GM18507 (cell line): ENCODE measurements at places on chromosomes 3 and 15.

DNA sequence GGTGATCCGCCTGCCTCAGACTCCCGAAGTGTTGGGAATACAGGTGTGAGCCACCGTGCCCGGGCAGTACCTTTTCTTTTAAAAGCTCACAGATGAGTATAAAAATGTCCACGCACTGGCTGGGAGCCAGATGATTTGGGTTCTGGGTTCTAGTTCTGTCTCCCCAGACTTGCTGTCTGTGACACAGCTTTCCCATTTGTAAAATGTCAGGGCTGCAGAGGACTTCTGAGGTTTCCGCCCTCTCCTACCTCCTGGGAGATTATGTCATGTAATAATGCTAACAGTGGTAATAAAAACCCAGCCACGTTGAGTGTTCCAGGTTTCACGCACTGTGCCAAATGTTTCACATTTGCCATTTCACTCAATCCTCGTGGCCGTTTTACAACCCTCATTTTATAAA, 1.3 kb upstream of the PPP4R2 start:
- DNase-seq: no peak

GRCh38 chr3:13019243-13020095, 53.8 kb downstream of the IQSEC1 start:
- no peak for DNase-seq

DNA sequence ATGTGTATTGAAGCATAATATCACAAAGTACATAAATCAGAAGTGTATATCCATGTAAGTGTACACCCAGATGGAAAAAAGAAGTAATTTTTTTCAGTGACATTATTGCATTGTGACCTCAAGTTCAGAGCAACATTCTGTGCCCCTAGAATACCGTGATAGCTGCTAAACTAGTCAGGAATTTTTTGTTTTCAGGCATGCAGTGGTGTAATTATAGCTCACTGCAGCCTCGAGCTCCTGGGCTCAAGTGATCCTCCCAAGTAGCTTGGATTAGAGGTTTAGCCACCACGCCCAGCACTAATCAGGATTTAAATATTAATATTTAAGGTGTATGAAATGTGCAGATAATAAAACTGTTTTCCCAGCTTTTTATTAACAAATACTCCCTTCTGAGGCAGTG, 25.5 kb downstream of the SEC62 start:
- no peak for DNase-seq

- DNase-seq: no peak
Measured at GRCh38 chr3:38158472-38158871, 6.9 kb upstream of the OXSR1 start.

DNA sequence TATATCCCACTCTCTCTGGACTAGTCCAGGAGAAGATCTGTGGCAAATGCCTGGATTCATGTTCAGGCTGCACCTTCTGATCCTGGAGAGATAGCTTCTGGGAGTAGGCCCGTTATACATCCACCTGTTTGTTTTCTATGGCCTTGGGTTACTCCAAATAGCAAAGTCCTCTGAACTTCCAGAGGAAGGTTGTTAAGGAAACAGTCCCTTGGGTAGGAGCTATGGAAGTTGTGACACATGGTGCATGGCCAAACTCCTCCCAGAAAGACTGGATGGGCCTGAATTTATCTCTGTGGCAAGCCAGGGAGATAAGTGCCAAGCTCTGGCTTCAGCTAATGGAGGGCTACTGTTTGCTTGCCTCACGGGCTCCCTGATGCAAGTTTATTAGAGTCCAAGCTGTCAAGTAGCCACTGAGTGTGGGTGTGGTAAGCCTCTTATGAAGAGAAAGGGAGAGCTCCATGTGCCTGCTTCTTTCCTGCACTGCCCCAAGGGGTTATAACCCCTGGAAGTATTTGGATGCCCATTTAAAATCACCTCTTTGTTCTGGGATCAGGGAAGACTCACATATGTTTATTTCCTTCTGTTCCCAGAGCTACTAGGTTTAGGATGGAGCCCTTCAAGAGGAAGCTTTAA, 328.7 kb upstream of the ATP11B start:
- no peak for DNase-seq

DNA sequence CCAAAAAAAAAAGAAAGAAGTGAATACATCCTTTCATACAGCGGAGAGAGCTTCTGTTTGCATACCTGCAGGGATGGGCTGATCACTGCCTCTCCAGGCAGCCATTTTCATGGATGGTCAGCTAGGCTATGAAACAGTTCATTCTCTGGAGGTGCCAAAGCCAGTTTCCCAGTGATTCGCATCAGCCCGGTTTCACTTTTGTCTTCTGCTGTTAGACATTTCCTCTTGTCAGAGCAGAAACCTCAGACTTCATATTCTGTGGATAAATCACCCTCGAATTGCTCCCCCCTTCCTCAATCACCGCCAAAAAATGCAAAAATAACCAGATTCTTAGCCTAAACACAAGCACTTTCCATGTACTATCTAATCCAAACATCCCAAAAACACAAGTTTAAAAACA, 225.6 kb downstream of the ADAMTS9 start:
- DNase-seq: no peak

DNA sequence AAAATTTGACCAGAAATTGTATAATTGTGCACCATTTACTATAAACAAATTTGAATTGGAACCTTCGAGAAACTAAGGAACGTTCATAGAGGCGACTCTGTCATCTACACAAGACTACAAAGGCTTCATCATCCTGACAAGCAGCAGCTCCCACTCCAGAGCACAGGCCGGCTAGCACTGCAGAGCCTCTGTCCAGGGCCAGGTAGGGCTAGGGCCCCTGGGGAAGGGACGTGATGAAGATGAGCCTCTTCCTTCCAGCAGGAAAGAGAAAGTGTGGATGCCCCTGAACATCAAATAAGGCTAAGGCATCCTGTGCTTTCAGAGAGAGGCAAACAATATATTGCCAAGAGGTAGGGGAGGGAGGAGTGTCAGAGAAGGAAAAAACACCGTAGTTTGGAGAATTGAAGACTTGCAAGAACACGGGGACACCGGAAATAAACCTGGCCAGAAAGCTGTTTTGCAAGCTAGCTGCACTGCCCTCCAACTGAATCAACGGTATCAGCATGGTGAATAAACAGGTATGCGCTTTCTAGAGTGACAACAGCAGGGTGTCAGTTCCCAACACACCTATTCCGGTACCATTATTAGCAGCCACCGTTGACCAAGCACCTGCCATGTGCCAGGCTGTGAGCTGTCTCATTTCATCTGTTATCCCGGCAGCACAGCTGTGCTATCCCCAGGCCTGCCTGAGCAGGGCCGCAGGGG, 12.4 kb downstream of the XXYLT1 start:
- no peak for DNase-seq
